ENCODE measurements at places on chromosomes 5 and 9.

- no peak for DNase-seq
Measured at GRCh38 chr9:98590101-98590500, 118.6 kb downstream of the GABBR2 start.

DNA sequence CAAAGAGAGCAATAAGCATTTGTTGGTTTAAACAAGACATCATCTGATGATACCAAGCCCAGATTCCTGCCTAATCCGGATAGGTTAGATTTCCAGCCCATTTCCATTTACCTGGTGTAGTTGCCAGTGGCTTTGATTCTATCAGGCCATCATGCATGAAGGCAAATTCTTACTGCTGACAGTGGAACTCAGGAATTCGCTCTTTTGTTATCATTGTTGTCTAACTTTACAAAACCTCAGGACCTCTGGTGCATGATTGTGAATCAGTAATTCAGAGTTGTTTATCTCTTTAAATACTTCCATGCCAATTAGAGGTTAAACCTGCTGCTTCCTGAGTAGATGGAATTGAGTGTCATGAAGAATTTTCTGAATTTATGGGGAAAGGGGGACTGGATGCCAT, 76.5 kb downstream of the C9orf152 start:
- DNase-seq, result peak; percentile 66

- no peak for DNase-seq
Measured at GRCh38 chr5:146647656-146648199, 131.7 kb upstream of the GPR151 start.

DNA sequence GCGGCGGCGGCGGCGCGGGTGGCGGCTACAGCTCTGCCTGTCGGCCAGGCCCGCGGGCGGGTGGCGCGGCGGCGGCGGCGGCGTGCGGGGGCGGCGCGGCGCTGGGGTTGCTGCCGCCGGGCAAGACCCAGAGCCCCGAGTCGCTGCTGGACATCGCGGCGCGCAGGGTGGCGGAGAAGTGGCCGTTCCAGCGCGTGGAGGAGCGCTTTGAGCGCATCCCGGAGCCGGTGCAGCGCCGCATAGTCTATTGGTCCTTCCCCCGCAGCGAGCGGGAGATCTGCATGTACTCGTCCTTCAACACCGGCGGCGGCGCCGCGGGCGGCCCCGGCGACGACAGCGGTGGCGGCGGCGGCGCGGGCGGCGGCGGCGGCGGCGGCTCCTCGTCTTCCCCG, 296 bp downstream of the ZSWIM6 start:
- no peak for DNase-seq

DNA sequence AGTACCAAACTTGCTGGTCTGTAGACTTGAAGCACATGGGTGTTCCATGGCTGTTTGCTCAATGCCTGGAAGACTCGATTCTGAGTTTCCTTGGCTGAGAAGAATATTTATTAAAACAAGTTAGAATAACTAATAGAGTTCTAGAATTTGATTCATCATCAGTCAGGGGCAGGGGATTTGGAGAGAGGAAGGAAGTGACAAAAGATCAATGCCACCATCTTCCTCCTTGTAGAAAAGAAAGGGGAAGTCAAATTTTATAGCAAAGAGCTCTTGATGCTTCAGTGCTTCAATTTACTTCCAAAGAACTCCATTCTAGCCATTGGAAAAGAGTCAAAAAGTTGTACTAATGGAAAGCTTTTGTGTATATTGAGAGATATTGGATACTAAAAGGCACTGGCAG, 236.3 kb downstream of the MCTP1 start:
- DNase-seq, result no peak

DNA sequence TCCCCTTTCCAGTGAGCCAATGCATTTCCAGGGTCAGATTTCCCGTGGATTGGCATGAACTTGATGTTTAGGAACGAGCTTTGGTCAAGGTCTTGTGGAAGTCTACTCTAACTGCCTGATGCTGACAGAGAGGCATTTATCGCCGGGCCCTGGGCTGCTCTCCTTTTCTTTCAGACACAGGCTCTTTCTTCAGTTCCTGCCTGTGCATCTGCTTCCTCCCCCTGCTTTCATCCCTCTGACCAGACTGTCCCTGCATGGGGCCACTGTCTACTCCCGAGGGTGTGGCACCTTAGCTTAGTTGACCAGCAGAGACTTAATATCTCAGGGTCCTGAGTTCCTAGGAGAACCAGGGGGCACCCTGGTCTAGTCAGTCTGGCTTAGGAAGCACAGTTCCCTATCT, 41.2 kb downstream of the RALGPS1 start:
- DNase-seq, result no peak

- DNase-seq, result no peak
Measured at GRCh38 chr9:96056226-96056625, 180.7 kb downstream of the ERCC6L2 start.

- DNase-seq, result no peak
Measured at GRCh38 chr9:89436963-89437625, 60.8 kb downstream of the SEMA4D start.

DNA sequence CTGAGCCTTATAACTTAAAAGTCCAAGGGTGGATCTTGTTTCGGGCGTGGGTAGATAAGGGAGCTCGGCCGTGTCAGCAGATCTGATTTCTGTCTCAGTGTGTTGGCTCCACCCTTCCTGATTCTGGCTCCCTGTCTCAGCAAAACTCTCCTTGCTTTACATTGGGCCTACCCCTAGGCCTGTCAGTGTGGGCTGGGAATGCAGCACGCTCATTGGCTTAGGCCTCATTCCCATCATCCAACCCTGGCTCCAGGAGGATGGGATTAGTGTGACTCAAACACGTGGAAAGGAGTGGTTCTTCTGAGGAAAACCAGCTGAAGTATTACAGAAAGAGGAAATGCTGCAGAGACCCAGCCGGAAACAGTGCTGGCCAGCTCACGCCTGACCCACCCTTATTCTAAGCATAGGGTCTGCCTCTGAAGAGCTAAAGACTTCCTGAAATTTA, 59.9 kb downstream of the ZFAND5 start:
- DNase-seq, result peak; percentile 60

GRCh38 chr5:31553863-31554262, 21.8 kb downstream of the C5orf22 start:
- peak; percentile 50 for DNase-seq

GRCh38 chr5:99141534-99142128, 212.8 kb upstream of the CHD1 start:
- peak; percentile 25 for DNase-seq

DNA sequence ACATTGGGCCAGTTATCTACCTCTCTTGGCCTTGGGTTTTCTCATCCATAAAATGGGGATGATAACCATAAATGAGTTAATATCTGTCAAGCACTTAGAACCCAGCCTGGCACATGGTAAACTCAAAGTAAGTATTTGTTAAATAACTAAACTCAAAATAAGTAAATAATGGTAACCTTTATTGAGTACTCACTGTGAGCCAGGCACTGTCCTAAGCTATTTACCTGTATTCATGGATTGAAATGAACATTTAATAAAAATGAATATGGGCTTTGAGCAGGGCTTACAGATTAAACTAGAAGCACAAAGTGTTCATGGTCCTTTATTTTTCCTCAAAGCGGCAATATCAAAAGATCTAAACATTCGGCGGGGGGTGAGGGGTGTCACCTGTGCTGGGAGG, 16.7 kb downstream of the CORO2A start:
- no peak for DNase-seq

All from PC-3 (cell line).